ENCODE measurements at places on chromosomes 7 and 10.

GRCh38 chr10:96390460-96390864 lies 31.7 kb upstream of the OPALIN start:
- DNase-seq, result no peak

GRCh38 chr7:151810441-151811232 lies 66.3 kb downstream of the PRKAG2 start:
- DNase-seq, result no peak

- DNase-seq, result no peak
Measured at GRCh38 chr7:120856621-120857352, 1.2 kb downstream of the TSPAN12 start.

- DNase-seq, result no peak
Measured at GRCh38 chr7:37550872-37551271, 102.2 kb upstream of the ELMO1 start.

- no peak for DNase-seq
Measured at GRCh38 chr7:145219461-145219860, 383.6 kb upstream of the TPK1 start.

GRCh38 chr10:15472008-15472407 lies 100.9 kb upstream of the FAM171A1 start:
- DNase-seq, result no peak

- DNase-seq, result no peak
Measured at GRCh38 chr7:128108641-128109423, 77.6 kb upstream of the LRRC4 start.

GRCh38 chr7:36453769-36454168 lies 64.1 kb downstream of the ANLN start:
- DNase-seq, result no peak

- no peak for DNase-seq
Measured at GRCh38 chr10:124763267-124763666, 19.1 kb upstream of the FAM53B start.

DNA sequence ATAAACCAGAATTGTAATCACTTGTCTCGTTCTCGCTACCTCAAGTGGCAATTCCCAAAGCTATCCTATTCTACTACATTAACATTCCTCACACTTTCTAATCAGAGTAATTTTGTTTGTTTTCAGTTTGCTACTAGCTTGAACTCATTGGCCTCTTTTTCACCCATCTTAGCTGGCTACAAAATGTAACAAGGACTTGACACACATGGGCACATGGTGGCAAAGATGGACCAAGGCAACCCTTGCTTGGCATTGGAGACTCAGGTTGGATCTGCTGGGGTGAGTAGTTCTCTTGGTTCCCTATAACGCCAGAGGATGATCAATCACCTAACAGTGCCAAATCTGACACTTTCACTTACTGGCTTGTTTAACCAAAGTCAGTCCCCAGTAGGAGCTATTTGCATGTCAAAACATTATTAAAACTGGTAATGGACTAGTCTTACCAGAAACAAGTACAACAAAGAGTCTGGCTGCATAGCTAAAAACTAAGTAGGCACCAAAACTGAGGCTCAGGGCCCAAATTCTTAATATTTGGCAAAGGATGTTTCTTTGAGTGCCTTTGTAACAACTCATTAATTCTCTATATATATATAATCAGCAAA lies 1.9 kb downstream of the USP6NL start:
- DNase-seq, result no peak

GRCh38 chr7:33640741-33641140 lies 264.6 kb upstream of the BMPER start:
- no peak for DNase-seq

GRCh38 chr10:78575400-78575799 lies 493.4 kb upstream of the ZMIZ1 start:
- DNase-seq, result no peak

DNA sequence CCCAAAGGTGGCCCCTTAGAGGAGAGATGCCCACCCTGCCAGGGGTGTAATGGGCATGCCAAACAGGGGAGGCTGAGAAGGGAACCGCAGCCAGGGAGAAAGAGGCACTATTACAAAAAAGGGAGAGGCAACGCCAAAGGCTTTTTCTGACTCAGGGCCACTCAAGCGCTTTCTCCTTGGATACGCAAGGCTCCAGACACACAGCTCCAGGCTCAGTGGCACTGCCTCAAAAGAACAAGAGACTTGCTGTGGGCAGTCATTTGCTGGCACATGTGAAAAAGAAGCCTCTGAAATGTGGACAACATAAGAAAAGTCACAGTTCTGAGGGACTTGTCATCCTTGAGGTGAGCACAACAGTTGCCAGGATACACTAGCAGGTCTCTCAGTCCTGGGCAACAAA lies 128.4 kb downstream of the DGKI start:
- DNase-seq, result no peak

DNA sequence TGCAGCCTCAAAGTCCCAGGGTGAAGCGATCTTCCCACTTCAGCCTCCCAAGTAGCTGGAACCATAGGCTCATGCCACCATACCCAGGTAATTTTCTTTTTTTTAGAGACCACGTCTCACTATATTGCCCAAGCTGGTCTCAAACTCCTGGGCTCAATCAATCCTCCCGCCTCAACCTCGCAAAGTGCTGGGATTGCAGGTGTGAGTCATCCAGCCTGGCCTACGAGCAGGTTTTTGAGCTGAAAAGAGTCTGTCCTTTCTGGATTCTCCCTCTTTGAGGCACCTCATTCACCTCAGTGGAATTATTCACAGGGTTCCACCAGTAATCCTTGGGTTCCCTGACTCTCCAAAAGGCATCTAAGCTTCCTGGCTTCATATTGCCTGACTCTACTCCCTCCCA lies 7.6 kb upstream of the LEP start:
- no peak for DNase-seq

DNA sequence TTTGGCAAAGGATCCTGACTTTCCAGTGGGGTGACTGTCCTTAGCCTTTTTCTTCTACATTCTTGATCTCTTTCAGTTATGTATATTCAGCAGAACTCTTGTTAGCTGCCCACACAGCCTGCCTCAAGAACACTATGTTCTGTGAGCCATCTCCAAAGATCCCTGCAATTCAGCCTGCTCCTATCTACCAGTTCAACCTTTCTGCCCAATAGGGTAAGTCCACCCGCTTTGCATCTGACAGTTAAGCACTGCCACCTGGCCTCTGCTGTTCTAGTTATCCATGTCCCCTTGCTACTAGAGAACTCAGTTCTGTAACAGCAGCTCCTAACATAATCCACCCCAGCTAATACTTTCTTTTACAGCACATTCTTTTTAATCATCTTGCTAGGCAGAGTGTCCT lies 13.5 kb downstream of the OR9A2 start:
- no peak for DNase-seq

GRCh38 chr7:8063706-8064297 lies 95.2 kb downstream of the GLCCI1 start:
- no peak for DNase-seq

DNA sequence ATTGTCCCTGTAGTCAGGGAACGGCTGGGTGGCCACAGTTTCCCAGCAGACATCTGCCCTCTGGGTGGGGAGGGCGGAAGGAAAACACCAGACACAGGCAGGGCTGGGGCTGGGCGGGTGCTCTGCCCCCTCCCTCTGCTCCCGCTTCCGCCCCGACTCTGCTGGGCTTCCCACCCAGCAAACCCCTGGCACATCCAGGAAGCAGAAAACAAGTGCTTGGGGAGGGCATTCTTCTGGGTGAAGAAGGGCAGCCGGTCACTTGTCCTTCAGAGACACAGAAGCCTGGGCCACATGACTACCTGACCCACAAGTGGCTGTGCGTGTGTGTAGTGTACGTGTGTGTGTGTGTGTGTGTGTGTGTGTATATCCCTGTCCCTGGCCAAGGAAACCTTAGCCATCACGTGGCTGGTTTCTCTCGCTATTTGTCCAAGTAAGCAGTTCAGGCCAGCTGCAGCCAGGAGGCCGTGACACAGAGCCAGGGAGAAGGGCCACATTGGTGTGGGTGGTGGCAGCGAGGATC lies 77.9 kb downstream of the ZMIZ1 start:
- DNase-seq, result no peak

DNA sequence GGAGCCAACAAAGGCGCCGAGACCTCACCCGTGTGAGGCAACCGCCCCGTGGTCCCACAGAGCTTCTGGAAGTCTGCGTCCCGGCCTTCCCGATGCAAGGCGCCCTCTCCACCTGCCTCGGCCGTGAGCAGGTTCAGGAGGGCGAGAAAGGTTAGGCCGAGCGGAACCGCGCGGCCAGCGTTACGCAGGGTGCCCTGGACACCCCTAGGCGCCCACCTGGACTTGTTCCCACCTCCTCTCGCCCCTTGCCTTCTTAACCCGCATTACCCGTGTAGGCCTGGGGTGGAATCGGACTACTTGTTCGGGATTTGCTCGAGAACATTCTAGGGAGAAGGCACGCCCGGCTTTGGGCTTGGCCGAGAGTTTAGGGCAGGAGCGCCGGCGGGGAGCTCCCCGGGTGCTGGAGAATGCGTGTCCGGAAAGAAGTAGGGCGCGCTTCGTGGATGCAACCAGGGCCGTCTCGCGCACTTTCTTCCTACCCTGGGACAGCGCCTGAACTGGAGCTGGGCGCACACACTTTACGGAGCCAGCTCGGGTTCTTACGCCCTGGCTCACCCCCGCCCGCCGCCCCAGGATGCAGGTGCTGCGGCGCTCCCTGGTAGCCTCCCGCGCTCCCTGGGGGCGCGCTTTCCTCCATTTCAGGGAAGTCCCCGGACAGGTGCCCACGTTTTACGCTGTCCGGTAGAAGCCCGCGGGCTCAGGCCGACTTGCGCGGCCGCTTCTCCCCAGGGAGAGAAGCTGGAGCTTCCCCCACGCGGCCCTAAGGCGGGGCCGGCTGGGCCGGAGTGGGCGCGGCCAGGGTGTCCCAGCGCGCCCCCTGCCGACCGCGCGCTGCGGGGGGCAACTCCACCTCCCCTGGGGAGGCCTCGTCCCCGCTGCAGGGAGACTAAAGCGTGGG lies 74.5 kb downstream of the INSIG1 start:
- no peak for DNase-seq

GRCh38 chr10:44400541-44400940 lies 15.6 kb upstream of the CXCL12 start:
- DNase-seq, result no peak

DNA sequence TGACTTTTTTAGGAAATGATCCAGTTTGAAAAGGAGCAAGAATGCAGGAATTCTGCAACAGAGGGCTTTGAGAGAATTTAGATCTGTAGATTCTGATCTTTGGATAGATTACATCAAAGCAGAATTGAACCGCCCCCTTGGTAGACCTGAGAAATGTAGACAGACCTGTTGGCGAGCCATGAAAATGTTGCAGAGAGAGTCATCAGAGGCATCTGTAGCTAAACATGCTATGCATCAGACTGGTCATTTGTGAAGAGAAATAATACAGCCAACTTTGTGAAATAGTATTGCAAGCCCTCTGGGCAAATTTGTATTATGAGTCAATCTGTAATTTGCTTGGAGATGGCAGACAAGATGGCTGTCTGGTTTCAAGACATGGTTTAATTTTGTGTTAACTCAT lies 4.3 kb upstream of the C1GALT1 start:
- no peak for DNase-seq

DNA sequence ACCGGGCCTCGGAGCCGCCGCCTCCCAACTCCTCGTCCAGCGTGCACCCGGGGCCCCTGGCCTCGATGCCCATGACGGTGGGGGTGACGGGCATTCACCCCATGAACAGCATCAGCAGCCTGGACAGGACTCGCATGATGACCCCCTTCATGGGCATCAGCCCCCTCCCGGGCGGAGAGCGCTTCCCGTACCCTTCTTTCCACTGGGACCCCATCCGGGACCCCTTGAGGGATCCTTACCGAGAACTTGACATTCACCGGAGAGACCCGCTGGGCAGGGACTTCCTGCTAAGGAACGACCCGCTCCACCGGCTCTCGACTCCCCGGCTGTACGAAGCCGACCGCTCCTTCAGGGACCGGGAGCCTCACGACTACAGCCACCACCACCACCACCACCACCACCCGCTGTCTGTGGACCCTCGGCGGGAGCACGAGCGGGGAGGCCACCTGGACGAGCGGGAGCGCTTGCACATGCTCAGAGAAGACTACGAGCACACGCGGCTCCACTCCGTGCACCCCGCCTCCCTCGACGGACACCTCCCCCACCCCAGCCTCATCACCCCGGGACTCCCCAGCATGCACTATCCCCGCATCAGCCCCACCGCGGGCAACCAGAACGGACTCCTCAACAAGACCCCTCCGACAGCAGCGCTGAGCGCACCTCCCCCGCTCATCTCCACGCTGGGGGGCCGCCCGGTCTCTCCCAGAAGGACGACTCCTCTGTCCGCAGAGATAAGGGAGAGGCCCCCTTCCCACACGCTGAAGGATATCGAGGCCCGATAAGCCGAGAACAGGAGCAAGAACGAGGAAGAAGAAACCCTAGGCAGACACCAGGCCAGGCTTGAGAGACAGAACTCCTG lies 341.5 kb upstream of the GALNT17 start:
- DNase-seq, result no peak

- no peak for DNase-seq
Measured at GRCh38 chr10:52853704-52854103, 81.1 kb upstream of the MBL2 start.

DNA sequence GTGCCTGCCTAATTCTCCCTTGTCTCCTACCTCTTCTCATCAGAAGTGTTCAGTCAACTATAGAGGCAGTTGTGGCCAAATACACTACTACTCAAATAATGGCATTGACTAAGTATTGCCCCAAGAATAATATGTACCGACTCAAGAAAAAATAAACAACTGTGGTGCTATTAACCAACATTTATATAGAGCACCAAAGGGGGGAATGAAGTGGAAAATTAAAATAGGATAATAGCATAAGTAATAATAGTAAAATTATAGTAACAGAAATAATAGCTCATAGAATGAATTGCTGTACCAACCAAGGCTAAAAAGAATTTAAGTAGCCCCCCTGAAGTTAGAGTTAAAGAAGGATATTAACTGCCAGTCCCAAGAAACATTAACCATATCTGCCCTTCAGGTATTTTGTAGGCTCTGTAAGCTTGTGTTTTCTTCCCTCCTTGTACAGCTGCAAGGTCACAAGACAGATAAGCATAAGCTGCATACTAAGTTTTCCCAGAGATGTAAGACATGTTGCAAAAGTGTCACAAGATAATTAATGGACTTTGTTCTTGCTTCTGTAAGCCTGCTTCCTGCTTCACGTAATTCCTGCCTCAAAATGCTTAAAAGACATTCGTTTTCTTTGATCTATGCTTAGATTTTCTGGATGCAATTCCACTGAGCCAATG lies 10.9 kb upstream of the CYREN start:
- DNase-seq, result no peak

Measured in stimulated activated CD4-positive, alpha-beta T cell treated with anti-CD3 and anti-CD28 coated beads, TNF-alpha, amount 100 ng/mL, for 4 hours (primary cell).